ENCODE measurements at places on chromosomes 6 and 20. TPM values are rescaled to one million over a fixed set of nuclear protein-coding genes. Genes with fewer than 3 reads are reported as not detected.

DNA sequence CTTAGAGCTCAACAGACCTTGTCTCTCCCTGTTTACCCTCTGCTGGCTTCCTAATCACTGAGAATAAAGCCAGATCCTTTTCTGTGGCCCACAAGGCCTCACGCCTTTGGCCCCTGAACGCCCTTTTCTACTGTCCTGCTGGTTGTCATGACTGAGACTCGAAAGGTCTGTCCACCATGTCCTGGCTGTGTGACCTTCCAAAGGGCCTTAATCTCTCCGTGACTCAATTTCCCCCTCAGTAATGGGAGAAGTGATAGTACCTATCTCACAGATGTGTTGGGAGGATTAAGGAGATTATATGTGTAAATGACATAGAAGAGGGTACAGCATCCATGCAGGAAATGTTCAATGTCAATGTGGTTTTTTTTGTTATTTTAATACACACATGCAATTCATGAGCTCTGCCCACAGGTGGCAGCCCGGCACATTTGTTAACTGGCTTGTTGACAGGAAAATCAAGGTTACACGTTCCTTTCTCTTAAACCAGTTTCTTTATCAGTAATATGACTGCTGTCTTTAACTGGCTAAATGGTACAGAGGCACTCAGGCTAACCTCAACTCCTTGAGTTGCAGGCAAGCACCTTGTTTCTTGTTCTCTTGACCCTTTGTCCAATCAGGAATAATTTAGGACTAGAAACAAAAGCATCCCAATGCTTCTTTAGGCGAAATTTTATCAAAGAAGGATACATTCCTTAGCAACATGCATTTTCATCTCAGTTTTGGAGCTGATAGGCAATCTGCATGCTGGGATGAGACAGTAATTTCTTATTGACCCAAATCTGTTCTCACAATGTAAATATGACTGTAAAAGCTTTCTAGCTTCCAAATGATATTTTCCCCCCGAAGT is 16.6 kb downstream of the SLC22A1 start:
- DNase-seq, result no peak

- DNase-seq, result no peak
These were observed 63.5 kb downstream of the MEI4 start for GRCh38 chr6:77716311-77716710.

GRCh38 chr20:38266426-38266825 is 5.9 kb upstream of the KIAA1755 start:
- no peak for DNase-seq

DNA sequence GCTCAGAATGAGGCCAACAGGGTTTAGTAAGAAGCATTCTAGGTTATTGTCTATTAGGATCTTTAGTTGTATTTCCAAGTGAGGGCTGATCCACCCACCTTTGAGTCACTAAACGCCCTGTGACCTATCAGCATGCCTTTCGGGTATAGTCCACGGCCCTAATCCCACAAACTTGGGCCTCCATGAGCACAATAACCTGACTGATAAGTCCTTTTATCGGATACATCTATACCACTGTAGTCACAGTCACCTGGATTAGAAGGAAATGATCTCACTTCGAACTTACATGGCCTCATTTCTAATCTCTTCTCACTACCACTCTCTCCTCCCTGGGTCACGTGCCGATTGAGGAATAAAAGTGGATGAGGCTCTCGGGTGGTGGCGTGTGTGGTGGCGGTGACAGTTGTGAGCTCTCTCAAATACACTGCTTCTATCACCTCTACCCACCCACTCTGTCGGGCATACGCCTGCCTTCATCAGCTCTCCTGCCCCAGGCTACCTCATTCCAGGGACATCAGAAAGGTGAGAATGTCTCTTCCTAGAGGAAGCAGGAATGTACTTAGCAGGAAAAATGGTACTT is 65.2 kb downstream of the TRAM2 start:
- DNase-seq, result no peak

Gene MYH7B
- total RNA-seq, result 0.57 TPM
